ENCODE measurements at places on chromosomes 11 and 22.

GRCh38 chr11:102422817-102423712 is 29.5 kb downstream of the TMEM123 start:
- DNase-seq = no peak

GRCh38 chr11:69775163-69775755 is at the start of gene FGF4:
TSS of gene FGF4 (minus strand) at chr11:69775341. CDS start at chr11:69775084, 257 bp downstream.
- DNase-seq = no peak

- peak; percentile 59 for DNase-seq
These were observed 181.2 kb downstream of the CSNK2A3 start for GRCh38 chr11:11171854-11172253.

DNA sequence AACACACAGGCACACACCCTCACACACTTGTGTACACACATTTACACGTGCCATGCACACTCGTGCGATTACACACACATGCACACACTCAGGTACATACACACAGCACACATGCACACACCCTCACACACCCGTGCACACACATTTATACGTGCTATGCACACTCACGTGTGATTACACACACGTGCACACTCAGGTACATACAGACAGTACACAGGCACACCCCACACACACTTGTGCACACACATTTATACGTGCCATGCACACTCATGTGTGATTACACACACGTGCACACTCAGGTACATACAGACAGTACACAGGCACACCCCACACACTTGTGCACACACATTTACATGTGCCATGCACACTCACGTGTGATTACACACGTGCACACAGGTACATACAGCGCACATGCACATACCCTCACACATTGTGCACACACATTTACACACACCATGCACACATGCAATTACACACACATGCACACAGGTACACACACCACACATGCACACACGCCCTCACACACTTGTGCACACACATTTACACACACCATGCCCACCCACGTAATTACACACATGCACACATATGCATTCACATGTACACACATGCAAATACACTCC is 4.6 kb downstream of the IFITM10 start:
- DNase-seq = no peak

- no peak for DNase-seq
These were observed 2.7 kb downstream of the HIPK3 start for GRCh38 chr11:33259869-33260268.

DNA sequence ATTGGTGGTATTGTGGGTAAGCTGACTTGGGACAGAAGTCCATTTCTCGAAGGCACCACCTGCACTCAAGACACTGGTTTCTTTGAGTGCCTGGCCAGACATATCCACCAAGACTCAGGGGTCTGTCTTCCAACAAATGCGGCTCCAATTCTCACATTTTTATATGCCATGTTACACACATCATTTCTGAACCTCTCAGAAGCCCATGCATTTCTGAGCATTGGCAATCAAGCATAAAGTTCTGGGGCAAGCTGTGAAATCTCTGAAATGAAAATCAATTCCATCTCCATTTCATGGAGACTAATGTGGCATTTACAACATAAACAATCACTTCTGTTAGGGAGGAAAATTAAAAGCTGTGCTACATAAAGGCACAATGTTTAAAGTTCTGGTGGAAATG is 243.7 kb downstream of the KIRREL3 start:
- no peak for DNase-seq

- DNase-seq = peak; percentile 24
These were observed 11.8 kb downstream of the PIM3 start for GRCh38 chr22:49972163-49973017.

DNA sequence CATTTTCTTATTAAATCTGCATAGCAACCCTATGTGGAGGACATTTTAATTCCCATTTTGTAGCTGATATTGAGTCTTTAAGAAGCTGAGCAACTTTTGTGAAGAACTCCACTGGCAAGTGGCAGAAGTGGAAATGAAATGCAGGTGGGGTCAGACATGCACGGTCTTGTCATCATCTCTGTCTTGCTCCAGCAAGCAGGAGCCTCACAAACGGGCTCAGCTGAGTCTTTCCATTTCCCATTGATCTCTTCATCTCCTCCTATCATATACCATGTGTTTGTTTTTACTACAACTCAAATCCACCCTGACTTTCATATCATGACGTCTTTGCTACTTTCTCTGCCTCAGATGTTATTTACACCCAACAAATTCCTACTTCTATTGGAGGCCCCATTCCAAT is 97.9 kb upstream of the TENM4 start:
- DNase-seq = no peak

GRCh38 chr11:92707173-92707619 is 262.3 kb upstream of the MTNR1B start:
- DNase-seq = no peak

DNA sequence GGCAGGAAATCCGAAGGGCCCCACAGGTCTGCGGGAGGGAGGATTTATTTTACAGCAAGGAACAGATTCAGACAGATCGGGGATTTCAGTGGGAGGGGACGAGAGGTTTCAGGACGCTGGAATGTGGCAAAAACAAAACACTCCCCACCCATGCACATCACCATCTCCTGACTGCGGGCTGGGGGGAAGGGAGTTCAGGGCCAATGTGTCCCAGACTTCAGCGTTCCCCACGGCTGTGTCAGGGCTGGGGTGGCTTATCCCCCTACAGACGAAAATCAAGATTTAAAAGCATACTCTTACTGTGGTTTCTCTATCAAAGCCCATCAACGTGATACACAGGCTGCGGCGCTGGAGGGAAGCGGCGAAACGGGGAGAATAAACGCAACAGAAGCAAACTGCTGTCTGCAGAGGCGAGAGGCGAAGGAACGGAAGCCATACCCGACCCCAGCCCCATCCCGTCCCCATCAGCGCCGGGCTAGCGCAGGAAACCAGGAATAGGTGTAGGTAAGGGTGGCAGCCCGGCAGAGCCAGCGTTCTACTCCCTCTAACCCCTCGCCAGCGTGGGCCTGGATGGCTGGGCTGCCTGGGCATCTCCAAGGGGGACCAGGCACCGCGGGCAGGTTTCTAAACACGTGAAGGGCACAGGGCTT is 2.7 kb downstream of the TENM4 start:
- no peak for DNase-seq

GRCh38 chr11:69416143-69416515 is 65.3 kb upstream of the LINC01488 start:
- DNase-seq = no peak

GRCh38 chr11:61904539-61905048 is 12.8 kb downstream of the RAB3IL1 start:
- DNase-seq = no peak

DNA sequence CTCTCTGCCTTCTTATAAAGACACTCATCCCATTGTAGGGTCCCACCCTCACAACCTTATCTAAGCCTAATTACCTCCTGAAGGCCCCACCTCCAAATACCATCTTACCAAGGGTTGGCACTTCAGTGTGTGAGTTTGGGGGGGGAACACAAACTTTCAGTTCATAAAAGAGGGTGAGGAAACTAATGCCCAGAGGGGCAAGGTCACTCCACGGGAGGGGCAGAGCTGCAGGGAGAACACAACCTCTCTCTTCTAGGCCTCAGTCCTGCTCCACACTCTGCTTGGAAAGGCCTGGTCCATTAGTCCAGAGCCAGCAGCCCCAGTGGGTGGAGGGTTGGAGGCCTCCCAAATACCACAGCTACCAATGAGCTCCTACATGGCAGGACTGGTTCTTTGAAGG is 2.7 kb upstream of the BATF2 start:
- no peak for DNase-seq

GRCh38 chr11:80838153-80838552 is 1397.3 kb upstream of the TENM4 start:
- no peak for DNase-seq

DNA sequence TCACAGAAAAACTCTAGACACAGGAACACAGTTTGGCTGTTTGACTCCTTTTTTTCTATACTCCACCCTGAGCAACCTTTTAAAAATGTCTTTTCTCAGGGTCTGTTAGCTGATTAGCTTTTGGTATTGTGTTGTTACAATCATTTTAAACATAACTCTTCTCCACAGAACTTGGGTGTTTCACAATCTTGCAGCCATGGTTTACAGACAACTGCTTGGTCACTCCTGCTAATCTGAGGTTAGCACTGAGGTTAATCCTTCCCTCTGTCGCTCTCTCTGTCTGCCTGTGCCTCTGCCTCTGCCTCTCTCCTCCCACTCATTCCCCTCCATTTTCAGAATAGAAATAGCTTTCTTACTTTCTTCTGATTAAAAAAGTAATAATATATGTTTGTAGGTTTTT is 62.4 kb upstream of the ZBED5 start:
- DNase-seq = no peak

DNA sequence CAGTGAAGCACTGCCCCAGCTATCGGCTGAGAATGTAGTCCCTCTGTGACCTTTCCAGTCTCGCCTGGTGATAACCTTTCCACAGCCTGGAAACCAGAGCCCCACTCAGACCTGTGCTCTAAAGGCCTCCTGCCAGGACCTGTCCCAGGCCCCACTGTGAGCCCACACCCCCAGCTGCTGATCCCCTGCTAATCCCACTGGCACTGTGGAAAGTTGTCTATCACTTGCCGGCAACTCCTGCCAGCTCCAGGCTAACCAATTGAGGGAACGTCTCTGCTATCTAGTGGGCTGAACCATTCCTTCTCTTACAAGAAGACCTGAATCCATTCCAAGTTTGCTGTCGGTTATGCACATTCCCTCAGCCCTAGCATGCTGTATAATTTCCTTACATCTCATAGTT is 328.2 kb downstream of the FAM181B start:
- DNase-seq = no peak

DNA sequence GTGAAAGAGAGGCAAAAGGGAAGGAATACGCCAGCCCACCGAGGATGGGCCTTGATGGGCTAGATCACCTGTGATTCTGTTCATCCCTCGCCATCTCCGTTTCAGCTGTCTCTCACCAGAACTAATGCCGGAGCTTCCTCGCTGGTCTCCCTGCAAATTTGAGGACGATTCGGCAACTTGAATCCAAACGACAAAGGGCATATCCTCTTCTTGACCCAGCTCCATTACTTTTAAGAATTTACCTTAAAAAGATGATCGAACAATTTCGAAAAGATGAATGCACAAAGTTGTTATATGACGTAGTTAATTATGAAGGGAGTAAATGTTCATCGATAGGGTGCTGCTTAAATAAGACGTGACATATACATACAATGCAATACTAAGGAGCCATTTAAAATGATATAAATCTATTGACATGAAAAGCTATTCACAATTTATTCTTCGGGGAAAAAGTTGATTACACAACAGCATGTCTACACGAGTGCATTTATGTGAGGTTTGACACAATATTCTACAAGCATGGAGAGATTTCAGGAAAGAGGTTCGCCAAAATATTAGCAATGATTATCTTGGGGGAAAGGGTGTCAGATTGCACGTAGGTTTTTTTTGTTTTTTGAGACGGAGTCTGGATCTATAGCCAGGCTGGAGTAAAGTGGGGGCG is 937 bp upstream of the FAM168A start:
- no peak for DNase-seq

GRCh38 chr11:128496692-128497060 is 90.7 kb downstream of the ETS1 start:
- DNase-seq = no peak

- DNase-seq = peak; percentile 54
These were observed 21.5 kb downstream of the CASP4 start for GRCh38 chr11:104946907-104947306.

- no peak for DNase-seq
These were observed 13.1 kb downstream of the OSBP start for GRCh38 chr11:59602432-59602831.

Measured in activated CD8-positive, alpha-beta T cell treated with anti-CD3 and anti-CD28 coated beads, Interleukin-2, amount 10 ng/mL, durations not matched to agents 7 days and 5 days (primary cell).